SJCRH30 (cell line): ENCODE measurements at places on chromosomes 2 and 18.

- no peak for DNase-seq
Observed at GRCh38 chr2:18927525-18928232, 338.3 kb upstream of the NT5C1B start.

- no peak for DNase-seq
Observed at GRCh38 chr2:169348321-169349024, 13.9 kb downstream of the LRP2 start.

GRCh38 chr2:237217995-237218616, 132.4 kb downstream of the COPS8 start:
- DNase-seq: no peak

GRCh38 chr18:77906103-77906892, 656.6 kb downstream of the GALR1 start:
- no peak for DNase-seq

GRCh38 chr2:200665626-200666453, 80.0 kb downstream of the AOX1 start:
- no peak for DNase-seq

DNA sequence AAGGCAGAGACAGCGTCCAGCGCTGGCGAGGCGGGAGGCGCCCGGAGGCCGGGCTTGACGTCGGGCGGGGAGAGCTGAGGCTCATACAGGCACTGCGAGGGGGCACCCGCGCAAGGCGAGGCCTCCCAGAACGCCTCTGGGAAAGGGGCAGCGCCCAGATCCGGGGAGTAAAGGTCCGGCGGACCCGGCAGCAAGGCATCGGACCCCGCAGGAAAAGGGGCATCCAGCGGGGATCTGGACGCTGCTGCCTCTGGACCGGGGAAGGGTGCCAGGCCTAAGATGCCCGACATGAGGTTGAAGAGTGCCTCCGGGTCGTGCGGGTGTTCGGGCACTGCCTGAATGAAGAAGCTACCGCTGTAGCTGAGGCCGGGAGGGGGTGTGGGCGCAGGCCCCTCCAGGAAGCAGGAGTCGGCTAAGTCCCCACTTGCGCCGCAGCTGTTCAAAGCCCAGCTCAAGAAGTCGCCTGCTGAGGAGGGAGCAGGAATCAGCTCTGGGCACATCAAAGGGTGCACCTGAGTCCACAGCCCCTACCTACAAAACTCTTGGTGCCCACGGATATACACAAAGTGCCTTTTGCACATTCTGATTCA, 937 bp downstream of the EGR4 start:
- no peak for DNase-seq

DNA sequence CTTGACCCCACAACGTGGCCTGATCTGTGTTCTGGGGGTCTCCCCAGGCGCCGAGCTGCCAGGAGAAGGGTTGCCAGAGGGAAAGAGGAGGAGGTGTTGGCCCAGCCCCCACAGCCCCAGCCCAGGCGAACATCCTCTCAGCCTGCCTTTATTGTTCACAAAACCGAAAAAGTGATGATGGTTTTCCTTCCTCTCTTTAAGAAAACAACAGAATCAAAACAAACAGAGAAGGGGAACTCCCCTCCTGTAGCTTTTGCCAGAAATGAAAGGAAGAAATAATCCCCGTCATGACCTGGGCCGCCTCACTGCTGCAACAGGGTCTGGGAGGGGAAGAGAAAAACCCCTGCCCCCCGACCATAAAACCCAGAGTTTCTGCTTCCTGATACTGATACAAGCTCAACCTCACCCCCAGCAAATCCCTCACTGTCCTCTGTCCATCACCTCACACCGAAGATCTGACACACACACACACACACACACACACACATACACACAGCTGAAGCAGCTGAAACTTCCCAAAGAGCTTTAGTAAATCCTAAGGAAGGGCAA, 52.0 kb downstream of the ZFP36L2 start:
- no peak for DNase-seq

- DNase-seq: no peak
Observed at GRCh38 chr2:62412347-62412742, 93.7 kb downstream of the TMEM17 start.

DNA sequence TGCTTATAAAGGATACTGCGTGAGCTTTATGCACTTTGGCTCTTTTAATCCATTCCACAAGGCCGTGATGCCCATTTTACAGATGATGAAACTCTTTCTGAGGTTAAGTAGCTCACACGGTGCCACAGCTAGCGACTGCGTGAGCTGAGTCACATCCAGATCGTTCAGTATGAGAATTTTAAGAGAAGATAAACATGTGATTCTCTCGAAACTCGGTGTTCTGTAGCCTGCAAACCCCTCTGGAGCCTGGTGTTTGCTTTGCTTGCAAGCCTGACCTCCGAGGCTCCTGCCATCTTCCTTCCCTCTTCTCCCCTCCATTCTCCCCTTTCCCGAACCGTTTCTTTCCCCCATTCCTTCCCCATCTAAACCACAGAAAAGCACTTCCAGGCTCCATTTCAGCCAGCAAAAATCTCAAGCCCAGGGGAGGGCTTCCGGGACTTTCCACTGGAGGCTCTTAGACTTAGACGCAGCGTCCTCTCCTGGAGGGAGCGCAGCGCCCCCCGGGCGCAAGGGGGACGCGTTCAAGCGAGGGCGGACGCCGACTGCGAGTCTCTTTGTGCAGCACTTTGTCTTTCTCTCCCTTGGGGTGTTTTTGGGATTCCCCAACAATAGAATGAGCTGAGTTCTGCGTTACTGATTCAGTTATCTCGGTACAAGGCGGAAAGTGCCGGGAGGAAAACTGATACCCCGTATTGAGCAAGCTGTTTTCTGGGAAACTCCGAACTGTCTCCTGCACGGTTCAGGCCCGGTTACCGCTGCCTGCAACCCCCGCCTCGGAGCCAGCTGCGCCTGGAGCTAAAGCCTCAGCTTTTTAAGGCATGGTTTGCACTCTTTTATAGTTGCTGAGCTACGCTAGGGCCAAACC, 38.0 kb downstream of the CYP1B1 start:
- no peak for DNase-seq
